Mesendoderm (in vitro differentiated cells): ENCODE measurements at places on chromosomes 1 and 21.

DNA sequence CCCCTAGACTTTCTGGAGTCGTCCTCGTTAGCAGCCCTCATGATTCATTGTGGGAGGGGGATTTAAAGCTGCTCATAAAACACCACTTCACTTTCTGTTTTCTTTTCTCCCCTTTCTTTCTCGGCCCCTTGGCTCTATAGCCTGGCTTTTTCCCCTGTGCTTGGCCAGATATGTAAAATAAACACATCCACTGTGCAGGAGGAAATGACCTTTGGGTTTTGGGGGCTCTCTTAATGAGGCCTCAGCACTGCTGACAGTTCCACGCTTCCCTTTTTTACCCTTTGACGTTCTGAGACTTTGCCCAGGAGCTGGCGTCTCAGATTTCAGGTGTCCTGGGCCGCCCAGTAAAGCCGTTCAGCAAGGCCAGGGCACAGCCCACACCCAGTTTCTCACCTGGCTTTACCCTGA lies 65.7 kb downstream of the RUNX3 start:
- H3K4me1 ChIP-seq: no peaks in the 10 kb centered on the region
- H3K27ac ChIP-seq: no peak overlapping the region
- H3K36me3 ChIP-seq: no peaks in the 10 kb centered on the region
- no peaks in the 10 kb centered on the region for H3K27me3 ChIP-seq
- no peak for DNase-seq
- no peak overlapping the region for H3K4me3 ChIP-seq

DNA sequence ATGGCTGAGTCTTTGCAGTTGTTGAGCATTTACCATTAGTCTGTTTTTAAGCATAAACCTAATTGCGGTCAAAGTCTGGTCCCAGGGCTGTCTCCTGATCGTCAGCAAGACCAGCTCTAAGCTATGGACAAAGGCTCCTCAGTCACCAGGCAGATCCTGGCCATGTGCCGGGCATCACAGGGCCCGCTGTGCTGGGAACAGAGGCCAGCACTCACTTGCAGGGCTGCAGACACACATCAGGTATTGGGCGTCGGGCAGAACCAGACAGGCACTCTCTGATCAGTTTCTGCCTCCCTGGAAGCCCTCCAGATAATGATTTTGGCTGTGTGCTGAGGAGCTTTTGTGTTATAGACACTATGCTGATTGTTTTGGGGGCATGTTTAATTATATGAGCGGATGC lies 26.6 kb downstream of the TMEM51 start:
- H3K4me3 ChIP-seq: no peak overlapping the region
- H3K4me1 ChIP-seq: no peaks in the 10 kb centered on the region
- no peak overlapping the region for H3K27ac ChIP-seq
- DNase-seq: no peak

DNA sequence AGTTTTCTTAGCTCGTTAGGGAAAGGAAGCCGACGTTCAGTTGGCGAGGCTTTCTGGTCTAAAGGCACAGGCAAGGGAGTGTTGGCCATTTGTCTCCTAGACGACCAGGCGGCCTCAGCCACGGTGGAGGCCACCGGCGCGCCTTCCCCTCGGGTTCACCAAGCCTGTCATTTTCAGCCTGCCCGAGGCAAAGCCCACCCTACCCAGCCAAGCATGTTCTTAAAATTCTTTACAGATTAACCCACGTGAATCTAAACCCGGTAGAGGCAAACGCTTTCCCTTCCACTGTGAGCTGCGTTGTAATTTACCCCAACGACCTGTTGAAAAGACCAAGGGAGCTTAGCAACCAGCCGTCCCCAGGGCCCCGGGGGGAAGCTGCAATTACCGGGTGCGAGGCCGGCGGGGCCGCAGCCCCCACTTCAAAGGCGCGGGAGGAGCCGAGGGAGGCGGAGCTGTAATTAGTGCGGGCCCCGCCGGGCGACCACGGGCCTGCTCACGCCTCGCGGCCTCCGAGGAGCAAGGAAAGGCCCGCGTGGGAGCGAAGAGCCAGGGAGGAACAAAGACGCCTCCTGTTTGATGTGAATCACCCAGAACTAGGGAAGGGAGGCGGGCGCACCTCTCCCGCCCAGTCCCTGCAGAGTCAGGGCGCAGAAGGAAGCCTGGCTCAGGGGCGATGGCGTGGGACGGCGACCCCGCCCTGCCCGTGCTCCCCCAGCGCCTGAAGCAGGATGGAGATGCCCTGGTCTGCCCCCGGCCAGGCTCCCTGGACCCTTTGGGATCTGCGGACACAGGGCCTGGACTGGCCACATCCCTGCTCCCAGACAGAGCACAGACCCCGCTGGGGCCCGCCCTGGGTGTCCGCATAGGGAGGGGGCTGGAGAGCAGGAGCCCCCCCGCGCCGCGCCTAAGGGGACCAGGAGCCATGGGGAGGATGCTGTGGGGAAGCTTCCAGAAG lies 12.1 kb upstream of the TSPEAR start:
- H3K4me1 ChIP-seq: no peaks in the 10 kb centered on the region
- peak; percentile 64 for DNase-seq

DNA sequence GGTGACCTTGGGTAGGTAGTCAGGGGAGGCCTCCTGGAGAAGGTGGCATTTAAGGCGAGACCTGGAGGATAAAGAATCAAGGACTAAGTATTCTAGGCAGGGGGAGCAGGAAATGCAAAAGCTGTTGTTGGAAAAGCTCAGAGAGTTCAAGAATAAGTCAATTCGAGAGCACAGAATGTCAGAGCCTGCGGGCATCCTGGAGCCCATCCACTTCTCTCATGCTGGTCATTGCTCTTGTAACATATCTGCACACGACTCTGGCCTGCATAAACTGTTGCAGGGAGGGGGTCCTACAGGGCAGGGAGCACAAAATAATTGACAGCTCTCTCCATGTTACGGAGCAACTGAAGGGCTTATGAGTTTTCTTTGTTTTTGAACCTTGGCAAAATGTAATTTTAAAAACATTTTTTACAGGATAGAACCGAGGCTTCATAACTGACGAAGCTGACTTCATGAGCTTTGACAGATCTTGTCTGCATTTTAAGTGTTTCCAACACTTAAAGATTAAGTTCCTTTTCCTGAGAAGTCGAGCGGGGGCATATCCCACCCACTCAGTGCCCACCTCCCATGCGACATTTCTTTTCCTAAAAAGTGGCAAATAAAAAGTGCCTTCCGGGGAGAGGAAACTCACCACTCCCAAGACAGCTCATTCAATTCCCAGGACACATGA lies 4.2 kb downstream of the PLA2G5 start:
- DNase-seq: no peak
- no peak overlapping the region for H3K4me3 ChIP-seq
- H3K27me3 ChIP-seq: no peaks in the 10 kb centered on the region
- H3K27ac ChIP-seq: no peak overlapping the region

DNA sequence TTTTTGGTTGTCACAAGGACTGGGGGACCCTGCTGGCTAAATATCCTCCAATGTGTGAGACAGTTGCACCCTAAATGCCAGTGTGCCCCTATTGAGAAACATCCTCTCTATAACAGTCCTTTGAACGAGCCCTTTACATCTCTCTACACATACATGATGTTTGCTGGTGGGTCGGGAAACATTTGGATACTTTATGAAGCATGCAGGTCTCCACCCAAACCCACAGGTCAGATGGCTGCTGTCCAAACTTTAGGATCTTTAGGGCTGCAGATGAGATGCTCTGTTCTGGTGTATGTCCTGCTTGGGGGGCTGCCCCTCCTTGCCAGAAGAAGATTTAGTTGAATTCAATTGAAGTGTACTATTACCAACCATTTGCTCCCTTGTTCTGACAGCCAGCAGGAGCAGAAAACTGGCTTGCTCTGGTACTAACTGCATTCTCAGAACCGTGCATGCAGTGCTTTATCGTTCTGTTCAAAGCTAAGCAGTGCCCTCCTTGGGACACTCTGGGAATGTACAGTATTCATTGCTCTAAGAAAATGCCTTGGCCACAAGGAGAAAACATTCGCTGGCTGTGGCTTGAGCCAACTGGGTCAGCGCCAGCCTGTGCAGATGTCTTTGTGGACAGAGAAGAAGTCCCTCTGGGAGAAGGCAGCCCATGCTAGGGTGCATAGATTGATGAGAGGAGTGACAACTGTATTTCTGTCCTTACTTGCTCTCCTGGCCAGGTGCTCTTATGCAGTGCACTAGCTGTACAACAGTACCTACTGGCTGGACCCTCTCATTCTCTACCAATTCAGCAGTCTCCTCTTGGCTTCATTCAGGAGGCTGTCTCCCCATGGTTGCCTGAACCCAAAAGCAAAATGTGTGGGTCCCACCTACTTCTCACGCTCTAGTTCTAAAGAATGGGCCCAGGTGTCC lies 61.4 kb upstream of the DIRAS3 start:
- peak; percentile 46 for DNase-seq
- no peaks in the 10 kb centered on the region for H3K36me3 ChIP-seq
- H3K4me1 ChIP-seq: no peaks in the 10 kb centered on the region
- H3K4me3 ChIP-seq: no peak overlapping the region
- H3K27ac ChIP-seq: no peak overlapping the region
- no peaks in the 10 kb centered on the region for H3K27me3 ChIP-seq

GRCh38 chr1:160219062-160219929 lies 14.1 kb downstream of the PEA15 start:
- DNase-seq: peak; percentile 87
- no peak overlapping the region for H3K4me3 ChIP-seq
- H3K27ac ChIP-seq: peak overlapping the region; percentile 14
- H3K27me3 ChIP-seq: no peaks in the 10 kb centered on the region
- H3K36me3 ChIP-seq: peaks cover 26% of the 10 kb centered on the region

- no peaks in the 10 kb centered on the region for H3K36me3 ChIP-seq
- peaks cover 1% of the 10 kb centered on the region for H3K4me1 ChIP-seq
- no peak for DNase-seq
Observed at GRCh38 chr1:162029157-162029556, 5.5 kb upstream of the OLFML2B start.

DNA sequence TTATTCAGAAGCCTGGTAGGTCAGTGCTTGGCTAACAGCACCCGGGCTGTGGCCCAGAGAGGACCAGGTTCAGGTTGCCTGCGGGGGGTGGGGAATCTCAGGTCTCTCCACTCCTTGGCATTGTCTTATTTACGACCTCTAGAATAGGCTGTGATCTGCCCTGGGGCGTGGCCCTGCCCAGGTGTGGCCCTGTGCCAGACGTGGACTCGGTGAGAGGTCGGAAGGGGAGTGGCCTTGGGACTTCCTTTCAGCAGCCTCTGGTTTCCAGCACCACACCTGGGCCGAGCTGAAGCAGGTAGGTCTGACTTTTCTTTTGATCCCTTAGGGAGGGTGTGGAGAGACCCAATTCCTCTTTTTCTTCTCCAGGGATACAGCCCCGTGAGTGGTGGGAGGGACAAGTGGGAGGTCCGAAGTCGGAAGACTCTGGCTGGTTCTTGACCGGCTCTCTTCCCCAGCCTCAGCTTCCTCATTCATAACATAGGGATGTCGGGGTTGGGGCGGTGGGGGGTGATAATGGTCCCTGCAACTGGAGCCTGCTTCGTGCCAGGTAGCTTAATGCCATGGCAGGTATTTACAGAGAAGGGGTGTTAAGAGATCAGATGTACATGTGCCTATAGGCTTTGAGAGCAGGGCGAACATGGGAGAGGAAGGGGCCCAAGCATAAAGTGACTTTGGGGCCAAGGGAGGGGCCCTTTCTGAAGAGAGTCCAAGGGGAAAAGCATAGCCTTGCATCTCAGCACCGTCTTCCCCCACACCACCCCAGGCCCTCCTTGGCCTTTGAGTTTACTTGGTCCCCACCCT lies 16.5 kb downstream of the ACOT11 start:
- no peak overlapping the region for H3K27ac ChIP-seq
- no peaks in the 10 kb centered on the region for H3K27me3 ChIP-seq
- H3K36me3 ChIP-seq: no peaks in the 10 kb centered on the region
- H3K4me1 ChIP-seq: peaks cover 6% of the 10 kb centered on the region

GRCh38 chr1:174217787-174218574 lies 58.7 kb downstream of the RABGAP1L start:
- DNase-seq: peak; percentile 34
- H3K4me1 ChIP-seq: no peaks in the 10 kb centered on the region
- H3K27ac ChIP-seq: no peak overlapping the region
- H3K36me3 ChIP-seq: no peaks in the 10 kb centered on the region

DNA sequence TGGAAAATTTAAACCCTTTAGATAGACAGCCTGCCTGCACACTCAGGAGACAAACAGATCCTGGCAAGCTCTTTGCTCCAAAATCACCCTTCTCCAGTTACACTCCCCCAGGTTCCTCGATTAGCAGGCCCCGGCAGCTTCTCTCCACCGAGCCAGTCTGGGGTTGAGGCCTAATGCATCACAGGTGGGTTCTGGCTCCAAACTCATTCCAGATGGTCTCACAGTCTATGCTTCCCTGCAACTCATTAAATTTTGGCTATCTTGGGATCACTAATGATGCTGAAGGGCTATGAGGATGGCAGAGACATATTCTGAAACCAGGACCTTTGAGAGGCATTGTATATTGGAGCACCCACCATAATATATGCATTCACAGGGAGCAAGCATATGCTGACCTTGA lies 559.8 kb upstream of the USP24 start:
- no peaks in the 10 kb centered on the region for H3K36me3 ChIP-seq
- DNase-seq: no peak
- H3K27me3 ChIP-seq: no peaks in the 10 kb centered on the region
- H3K27ac ChIP-seq: no peak overlapping the region

DNA sequence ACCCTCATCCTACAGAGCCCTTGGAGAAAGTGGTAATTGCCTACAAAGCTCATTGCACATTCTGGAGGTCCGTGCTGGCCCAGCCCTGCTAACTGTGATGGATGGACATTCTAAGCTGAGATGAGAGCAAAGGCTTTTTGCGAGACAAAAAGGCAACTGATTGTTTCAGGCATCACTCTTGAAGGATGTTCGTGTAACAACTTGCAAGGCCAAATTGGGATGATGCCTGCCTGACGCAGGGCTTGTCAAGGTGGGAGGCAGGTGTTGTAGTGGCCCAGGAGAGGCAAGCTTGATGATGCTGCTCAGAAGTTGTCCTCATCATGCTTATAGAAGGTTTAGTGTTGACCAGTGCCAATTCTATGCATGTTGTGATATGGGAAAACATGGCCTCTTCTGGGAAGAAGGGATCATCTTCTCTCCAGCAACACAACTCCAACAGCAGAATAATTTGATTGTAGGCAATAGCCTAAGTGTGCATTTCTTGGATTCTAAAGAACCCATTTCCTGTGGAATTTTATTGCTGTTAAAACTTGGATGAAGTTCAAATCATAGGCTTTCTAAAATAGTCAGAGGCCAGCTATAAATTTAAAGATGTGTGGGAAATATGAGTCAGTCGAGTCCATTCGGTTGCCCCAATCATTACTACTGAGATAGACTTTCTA lies 102.5 kb upstream of the COA6 start:
- H3K4me3 ChIP-seq: no peak overlapping the region
- H3K27me3 ChIP-seq: no peaks in the 10 kb centered on the region
- no peaks in the 10 kb centered on the region for H3K36me3 ChIP-seq
- DNase-seq: no peak

DNA sequence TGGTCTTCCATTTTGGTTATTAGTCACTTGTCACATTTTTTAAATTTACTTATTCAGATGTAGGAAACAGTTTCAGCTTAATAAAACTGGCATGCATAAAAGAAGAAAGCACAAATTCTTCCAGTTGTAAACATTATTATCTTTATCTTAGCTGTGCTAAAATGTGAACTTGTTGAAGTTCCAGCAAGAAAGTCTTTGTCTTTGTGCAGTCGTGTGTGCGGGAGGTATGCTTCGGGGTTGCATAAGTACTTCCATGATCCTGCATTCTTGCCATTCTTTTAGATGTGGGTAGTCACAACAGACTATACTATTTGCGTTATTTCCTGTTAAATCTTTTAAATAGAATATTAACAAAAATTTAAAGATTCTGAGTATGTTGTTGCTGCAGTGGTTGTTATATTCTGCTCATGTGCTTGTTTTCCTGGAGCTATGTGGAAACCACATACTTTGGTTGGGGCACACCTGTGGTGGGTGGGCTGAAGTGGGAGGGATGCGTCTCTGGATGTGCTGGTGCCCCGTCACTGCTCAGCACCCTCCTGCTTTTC lies 49.9 kb downstream of the CBS start:
- peaks cover 4% of the 10 kb centered on the region for H3K36me3 ChIP-seq
- no peak overlapping the region for H3K27ac ChIP-seq
- H3K4me3 ChIP-seq: no peak overlapping the region
- H3K4me1 ChIP-seq: no peaks in the 10 kb centered on the region
